ENCODE measurements at places on chromosomes 2 and 18.

DNA sequence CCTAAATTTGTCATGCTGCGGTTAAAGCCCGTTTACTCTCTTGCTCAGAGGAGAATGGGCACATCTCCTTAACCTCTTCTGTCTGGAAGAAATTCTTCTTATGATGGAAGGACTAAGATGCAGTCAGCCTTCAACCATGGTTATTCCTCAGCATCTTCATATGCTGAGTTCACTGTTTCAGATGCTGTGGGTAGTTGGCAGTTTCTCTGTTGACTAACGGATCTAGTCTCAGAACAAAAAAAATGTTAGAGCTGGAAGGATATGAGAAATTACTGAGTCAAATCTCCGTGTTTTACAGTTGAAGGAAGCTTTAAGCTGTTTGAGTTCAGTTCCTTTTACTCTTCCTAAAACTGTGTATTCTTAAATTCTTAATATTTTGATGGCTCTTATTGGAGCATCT is 43.6 kb upstream of the PGAP1 start:
- no peak for DNase-seq

DNA sequence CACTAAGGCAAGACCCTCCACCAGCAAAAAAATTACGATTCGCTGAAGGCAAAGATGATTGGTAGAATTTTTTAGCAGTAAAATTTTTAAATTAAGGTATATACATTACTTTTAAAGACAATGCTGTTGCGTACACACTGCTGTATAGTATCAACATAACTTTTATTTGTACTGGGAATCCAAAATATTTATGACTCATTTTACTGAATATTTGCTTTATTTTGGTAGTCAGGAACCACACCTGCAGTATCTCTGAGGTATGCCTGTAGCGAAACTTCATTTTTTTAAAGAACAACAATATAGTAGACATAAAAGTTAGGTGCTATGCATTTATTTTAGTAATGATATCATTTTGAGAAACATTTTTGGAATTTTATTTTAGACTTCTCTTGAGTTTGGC is 57.8 kb downstream of the GALNT1 start:
- DNase-seq, result no peak

DNA sequence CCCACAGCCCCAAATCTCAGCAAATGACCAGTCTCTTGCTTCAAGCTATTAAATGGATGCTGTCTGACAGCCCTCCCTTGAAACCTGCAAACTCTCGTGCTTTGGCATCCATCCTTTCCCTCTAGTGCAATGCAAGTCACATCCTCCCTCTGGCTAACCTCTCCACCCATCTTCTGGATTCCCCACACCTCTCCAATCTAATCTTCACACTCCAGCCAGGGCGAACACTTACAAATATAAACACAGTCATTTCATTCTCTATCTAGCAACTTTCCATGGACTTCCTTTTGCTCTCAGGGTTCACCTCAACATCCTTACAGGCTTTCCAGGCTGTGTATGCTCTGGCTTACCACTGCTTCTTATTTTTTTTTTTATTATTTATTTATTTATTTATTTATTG is 10.1 kb upstream of the NARS1 start:
- DNase-seq, result peak; percentile 88

GRCh38 chr2:162175714-162176113 is 23.7 kb upstream of the GCG start:
- no peak for DNase-seq

- DNase-seq, result no peak
Observed at GRCh38 chr18:43526426-43527145, 249.3 kb upstream of the SYT4 start.

- DNase-seq, result no peak
Observed at GRCh38 chr2:143489145-143489544, 359.9 kb downstream of the ARHGAP15 start.

- no peak for DNase-seq
Observed at GRCh38 chr2:62462211-62462610, 43.8 kb downstream of the TMEM17 start.

- DNase-seq, result no peak
Observed at GRCh38 chr2:1235806-1236205, 177.5 kb upstream of the TPO start.

- no peak for DNase-seq
Observed at GRCh38 chr2:237060534-237061312, 25.0 kb upstream of the COPS8 start.

DNA sequence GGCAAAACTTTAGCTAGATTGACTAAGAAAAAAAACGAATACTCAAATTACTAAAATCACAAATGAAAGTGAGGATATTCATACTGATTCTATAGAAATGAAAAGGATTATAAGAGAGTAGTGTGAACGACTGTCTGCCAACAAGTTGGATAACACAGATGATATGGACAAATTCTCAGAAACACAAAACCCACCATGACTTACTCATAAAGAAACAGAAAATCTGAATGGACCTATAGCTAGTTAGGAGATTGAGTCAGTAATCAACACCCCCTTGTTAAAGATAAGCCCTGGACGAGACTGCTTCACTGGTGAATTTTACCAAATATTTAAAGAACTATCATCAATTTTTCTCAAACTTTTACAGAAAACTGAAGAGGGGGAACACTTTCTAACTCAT is 108.8 kb upstream of the TMEM200C start:
- DNase-seq, result no peak

GRCh38 chr2:129428086-129428660 is 551.3 kb upstream of the RAB6C start:
- DNase-seq, result no peak

GRCh38 chr18:79129120-79129519 is 59.9 kb downstream of the ATP9B start:
- no peak for DNase-seq

GRCh38 chr2:28163028-28163427 is 229.6 kb upstream of the FOSL2 start:
- no peak for DNase-seq

DNA sequence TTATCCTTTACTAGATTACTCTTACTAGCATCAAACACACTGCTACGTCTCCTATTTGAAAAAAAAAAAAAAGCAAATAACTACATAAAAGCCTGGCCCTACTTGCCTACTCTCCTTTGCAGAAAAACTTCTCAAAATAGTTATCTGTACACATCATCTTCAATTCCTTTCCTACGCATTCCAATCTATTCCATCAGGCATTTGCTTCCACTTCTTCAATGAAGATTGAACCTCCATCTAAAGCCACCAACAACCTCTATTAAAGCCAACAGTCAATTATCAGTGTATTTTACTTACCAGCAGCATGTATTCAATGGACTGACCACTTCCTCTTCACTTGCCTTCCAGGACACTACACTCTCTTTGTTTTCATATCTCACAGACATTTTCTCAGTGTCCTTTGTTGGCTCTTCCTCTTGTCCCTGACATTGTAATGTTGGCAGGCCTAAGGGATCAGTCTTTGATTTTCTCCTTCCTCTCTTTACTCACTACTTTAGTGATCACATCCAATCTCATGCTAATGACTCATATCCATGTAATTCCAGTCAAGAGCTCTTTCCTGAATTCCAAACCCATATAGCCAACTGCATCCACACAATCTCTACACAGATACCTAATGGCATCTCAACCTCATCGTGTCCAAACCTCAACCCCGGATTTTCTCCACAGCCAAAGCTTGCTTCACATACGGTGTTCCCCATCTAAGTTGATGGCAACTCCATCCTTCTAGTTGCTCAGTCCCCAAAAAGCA is 131.3 kb downstream of the CCDC148 start:
- DNase-seq, result no peak

- DNase-seq, result no peak
Observed at GRCh38 chr18:55534547-55534946, 53.4 kb downstream of the TCF4 start.

DNA sequence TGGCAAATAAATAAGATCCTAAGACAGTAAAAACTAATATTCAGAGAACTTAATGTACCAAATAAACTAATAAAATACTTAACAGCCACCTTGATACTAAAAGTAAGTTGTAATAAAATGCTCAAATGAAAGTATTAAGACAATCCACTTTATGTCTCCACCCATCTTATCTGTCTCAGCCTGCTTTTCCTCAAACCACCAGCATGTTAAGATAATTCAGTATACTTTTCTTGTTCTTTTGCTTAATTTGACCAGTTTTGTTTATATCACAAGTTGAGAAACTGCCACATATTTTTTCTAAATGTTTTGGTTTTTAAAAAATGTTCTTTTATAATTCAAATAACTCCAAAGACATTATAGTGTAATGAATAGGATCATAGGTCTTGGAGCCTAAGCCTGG is 142.0 kb downstream of the MBD5 start:
- DNase-seq, result peak; percentile 60

DNA sequence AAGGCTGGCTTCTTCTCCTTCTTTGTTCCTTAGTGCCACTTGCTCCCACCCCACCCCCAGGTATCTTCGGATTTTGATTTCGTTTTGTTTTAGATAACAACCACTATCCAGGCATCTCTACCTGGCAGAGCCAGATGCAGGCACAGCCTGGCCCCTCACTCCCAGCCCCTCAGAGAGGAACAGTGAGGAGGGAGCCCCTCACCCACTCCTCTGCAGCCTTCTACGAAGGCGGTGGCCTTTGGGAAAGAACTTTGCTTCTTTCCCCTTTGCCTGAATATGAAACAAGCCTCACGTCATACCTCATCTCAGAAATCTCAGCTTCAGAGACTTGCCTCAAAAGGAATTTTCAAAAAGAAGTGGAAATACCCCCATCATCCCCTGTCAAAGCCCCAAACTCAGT is 6.3 kb upstream of the CYP26B1 start:
- no peak for DNase-seq

- DNase-seq, result no peak
Observed at GRCh38 chr2:175624211-175624761, 377.8 kb downstream of the LNPK start.

DNA sequence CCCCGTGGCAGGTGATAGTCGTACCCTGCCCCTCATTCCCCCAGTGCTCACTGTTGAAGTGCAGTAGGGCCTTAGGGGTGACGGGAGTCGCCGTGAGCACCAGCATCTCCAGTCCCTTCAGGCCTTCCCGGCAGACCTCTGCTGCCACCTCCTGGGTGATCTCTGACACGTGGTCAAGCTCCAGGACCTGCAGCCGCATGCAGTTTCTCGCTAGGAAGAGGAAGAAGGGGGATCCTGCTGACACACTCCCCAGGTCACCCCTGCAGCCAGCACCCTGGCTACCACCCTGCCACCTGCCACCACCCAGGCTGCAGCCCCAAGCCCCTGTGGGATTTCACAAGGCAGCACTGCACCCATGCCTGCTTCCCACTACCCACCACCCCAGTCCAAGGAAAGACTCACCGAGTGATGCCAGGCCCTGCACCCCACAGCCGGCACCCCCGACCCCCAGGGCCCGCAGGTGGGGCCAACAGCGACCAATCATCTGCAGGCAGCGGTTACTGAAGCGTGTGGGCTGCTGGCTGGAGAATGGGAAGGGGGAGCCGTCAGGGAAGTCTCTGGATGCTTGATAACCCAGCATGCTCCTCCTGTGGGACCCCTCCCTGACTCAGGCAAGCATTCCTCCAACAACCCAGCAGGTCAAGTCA is 23.8 kb downstream of the FBXO41 start:
- DNase-seq, result no peak

GRCh38 chr2:71940695-71941094 is 207.0 kb downstream of the CYP26B1 start:
- no peak for DNase-seq

- no peak for DNase-seq
Observed at GRCh38 chr2:168466190-168466737, 10.2 kb downstream of the CERS6 start.

DNA sequence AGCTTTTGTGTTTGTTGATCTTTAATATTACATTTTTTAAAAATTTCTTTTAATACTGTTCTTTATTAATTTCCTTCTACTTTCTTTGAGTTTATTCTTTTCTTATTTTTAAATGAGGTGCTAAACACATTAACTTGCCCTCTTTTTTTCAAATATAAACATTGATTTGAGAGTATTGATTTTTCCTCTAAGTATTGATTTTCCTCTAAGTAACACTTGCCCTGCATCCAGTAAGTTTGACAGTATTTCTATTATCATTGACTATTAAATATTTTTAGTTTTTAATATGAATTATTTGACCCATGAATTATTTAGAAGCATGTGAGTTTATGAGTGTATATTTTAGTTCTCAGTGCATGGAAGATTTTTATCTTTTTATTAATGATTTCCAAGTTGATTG is 337.0 kb upstream of the RAB12 start:
- DNase-seq, result no peak

DNA sequence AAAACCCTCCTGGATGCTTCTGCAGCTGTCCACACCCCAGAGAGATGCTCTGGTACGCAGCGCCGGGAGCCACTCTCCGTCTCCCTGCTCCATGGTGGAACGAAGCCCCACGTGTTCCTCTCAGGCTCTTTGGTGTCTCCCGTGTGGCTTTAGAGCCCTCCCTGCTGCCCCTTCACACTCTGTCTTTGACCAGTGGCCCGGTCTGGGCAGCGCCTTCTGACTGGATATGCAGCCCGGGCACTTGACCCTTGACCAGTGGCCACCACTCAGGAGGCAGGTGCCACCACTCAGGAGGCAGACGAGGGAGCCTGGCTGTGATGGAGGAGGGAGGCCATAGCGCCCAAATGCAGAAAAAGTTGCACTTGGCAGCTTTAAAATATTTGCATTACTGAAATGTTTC is 214.5 kb upstream of the SALL3 start:
- no peak for DNase-seq

DNA sequence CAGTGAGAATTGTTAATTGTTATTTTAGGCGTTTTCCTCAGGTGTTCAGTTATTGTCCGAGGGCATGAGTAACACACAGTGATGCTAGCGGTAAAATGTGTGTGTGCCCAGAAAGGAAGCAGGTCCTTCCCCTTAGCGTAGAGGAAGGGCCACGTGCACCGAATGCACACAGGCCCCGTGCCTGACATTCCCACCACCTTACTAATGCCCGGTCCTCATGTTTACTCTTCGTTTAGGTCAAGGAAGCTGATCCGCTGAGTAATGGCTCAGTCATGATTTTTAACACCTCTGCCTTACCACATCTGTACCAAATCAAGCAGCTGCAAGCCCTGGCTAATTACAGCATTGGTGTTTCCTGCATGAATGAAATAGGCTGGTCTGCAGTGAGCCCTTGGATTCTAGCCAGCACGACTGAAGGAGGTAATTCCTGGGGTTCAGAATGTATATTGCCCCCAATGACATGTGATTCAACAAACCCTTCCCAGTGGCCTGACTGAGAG is 76.7 kb downstream of the MERTK start:
- DNase-seq, result no peak

GRCh38 chr18:5285326-5285725 is 10.2 kb downstream of the ZBTB14 start:
- DNase-seq, result no peak

- DNase-seq, result no peak
Observed at GRCh38 chr2:224670203-224670602, 46.0 kb downstream of the CCDC195 start.

DNA sequence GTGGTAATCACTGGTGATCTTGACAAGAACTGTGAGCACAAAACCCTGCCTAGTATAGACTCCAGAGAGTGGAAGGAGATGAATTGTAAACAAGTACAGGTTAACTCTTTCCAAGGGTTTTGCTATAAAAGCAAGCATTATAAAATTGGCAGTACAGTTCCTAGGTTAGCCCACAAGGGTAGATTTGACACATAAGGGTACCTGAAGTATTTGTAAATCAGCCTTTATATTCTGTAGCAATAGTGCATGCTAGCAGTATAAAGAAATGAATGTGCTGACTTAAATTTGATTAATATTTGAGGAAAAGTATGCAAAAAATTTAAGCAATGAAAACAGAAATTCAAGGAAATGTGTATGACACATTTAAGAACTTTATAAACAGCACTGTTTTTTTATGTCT is 42.4 kb downstream of the SP3 start:
- no peak for DNase-seq

- DNase-seq, result no peak
Observed at GRCh38 chr2:236117401-236117800, 50.8 kb downstream of the GBX2 start.

GRCh38 chr2:64462940-64463700 is 9.2 kb downstream of the LGALSL start:
- DNase-seq, result no peak
